Sciatic nerve (tissue), 2 donors: ENCODE measurements at places on chromosomes 4 and X. TPM values are rescaled to one million over a fixed set of nuclear protein-coding genes. Genes with fewer than 3 reads are reported as not detected.

IL2 gene
- not detected for total RNA-seq

BCLAF3 gene
- 24.9 TPM for total RNA-seq

TMEM47 gene
- 20.7 TPM for total RNA-seq

PLXNB3 gene
- 73.1 TPM for total RNA-seq

FDCSP gene
- not detected for total RNA-seq

SSX2 gene
- total RNA-seq = not detected

GPR34 gene
- 10.3 TPM for total RNA-seq

DIPK2B gene
- total RNA-seq = 35.4 TPM

VCX3B gene
- not detected for total RNA-seq

IQSEC2 gene
- total RNA-seq = 18.0 TPM

FAM9C gene
- not detected for total RNA-seq

FAM9B gene
- total RNA-seq = not detected

ARHGAP36 gene
- not detected for total RNA-seq

PAGE4 gene
- not detected for total RNA-seq

GPRASP3 gene
- total RNA-seq = 7.4 TPM

PNMA6F gene
- not detected for total RNA-seq

CC2D2A gene
- total RNA-seq = 35.6 TPM

TIGD4 gene
- total RNA-seq = 1.6 TPM

PABPC5 gene
- total RNA-seq = 4.3 TPM

TMEM144 gene
- total RNA-seq = 11.9 TPM

SMIM31 gene
- not detected for total RNA-seq

GPR82 gene
- 0.09 TPM for total RNA-seq

HDAC6 gene
- total RNA-seq = 106 TPM

ANK2 gene
- 121 TPM for total RNA-seq

RAB40AL gene
- 1.6 TPM for total RNA-seq

LUZP4 gene
- not detected for total RNA-seq

CCDC110 gene
- total RNA-seq = 0.36 TPM

RTL3 gene
- not detected for total RNA-seq

PGAM4 gene
- total RNA-seq = not detected

QRFPR gene
- total RNA-seq = not detected

PDE6B gene
- 2.5 TPM for total RNA-seq

BST1 gene
- total RNA-seq = 9.1 TPM

TLR2 gene
- total RNA-seq = 35.2 TPM
